ENCODE measurements at places on chromosomes 7 and 10. TPM values are rescaled to one million over a fixed set of nuclear protein-coding genes. Genes with fewer than 3 reads are reported as not detected.

Gene NKX1-2
- total RNA-seq = 0.06 TPM

Gene SAMD9
- total RNA-seq = 4.9 TPM

Gene TCAF1
- 15.8 TPM for total RNA-seq

Gene GPR37
- 0.64 TPM for total RNA-seq

Gene NYAP1
- 2.8 TPM for total RNA-seq

Gene CYP26C1
- total RNA-seq = not detected

Gene MEOX2
- total RNA-seq = not detected

Gene PKD2L1
- total RNA-seq = 0.09 TPM

Gene BLVRA
- total RNA-seq = 78.9 TPM

Gene TUBAL3
- total RNA-seq = 0.19 TPM

Gene ZPBP
- total RNA-seq = not detected

Gene DDX56
- 140 TPM for total RNA-seq

Gene RBP3
- total RNA-seq = not detected

Gene LRRTM3
- not detected for total RNA-seq

Gene ENTPD1
- total RNA-seq = not detected

Gene TSPAN13
- total RNA-seq = 17.6 TPM

Gene NPC1L1
- total RNA-seq = 0.11 TPM

Gene UTF1
- not detected for total RNA-seq

Gene SAMD8
- total RNA-seq = 13.8 TPM

Gene SMNDC1
- total RNA-seq = 46.1 TPM

Gene PIK3AP1
- 1.0 TPM for total RNA-seq

Gene HOGA1
- 1.7 TPM for total RNA-seq
